ENCODE measurements at places on chromosomes 2 and 18.

DNA sequence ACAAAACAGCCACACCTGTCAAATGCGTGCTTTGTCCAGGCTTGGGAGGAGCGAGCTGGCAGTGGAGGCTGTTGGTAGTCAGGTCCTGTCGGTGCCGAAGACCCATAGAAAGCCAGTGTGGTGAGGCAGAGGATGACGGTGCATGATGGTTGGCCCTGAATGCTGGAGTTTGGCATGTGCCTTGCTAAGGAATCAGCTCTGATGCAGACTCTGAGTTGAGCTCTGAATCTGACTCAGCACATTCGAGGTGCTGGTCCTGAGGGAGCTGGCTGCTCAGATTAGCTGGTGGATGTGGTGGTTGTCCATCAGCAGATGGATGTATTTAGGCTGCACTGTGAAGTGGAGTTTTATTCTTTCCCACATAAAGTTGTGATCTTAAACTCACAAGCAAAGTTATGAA, 111.3 kb downstream of the ARHGEF4 start:
- no peak for DNase-seq

DNA sequence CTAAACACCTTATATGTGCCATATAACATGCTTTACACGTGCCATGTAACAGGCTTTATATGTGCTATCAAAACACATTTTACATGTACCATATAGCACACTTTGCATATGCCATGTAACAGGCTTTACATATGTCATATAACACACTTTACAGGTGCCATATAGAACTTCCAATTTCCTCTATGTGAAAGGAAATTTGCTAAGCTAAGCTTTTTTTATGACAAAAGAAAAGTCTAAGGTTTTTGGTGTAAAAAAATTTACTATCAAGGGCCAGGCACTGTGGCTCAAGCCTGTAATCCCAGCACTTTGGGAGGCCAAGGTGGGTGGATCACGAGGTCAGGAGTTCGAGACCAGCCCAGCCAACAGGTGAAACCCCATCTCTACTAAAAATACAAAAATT, 136.5 kb downstream of the AKAIN1 start:
- DNase-seq = no peak

GRCh38 chr2:207086136-207086535, 79.6 kb downstream of the KLF7 start:
- DNase-seq = no peak

DNA sequence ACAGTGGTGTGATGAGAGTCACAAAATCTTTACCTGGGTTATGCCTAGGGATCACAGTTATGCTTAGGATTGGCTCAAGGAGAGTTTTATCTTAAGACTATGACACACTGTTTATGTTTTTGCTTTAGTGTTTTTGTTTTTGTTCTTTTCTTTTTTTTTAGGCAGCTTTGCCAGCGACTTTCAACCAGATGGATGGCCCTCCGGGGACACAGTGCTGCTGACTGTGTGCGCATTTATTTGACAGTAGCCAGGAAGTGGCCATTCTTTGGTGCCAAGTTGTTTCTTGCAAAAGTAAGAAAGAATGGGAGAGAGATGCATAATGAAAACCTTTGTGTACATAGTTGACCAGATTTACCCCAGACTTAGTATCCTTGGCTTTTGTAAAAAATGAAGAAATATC, 15.1 kb upstream of the DYNC2LI1 start:
- no peak for DNase-seq

DNA sequence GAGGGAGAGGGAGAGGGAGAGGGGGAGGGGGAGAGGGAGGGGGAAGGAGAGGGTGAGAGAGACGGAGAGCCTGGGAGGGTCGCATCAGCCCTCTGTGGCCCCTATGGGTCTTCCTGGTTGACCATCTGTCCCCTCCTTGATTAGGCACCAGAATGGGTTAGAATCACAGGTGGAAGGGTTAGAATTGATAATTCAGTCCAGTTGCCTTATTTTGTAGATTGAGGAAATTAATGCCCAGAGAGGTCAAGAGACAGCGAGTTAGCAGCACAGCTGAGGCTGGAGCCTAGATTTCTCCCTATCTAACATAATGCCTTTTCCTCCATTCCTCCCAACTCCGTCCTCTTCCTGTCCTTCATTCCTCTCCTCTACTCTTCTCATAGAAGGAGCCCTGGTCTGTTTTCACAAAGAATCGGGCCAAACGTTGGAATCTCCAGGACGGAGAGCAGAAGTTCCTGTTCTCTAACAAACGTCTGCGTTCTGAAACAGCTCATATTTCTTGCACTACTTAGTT, 338 bp upstream of the THUMPD2 start:
- no peak for DNase-seq

DNA sequence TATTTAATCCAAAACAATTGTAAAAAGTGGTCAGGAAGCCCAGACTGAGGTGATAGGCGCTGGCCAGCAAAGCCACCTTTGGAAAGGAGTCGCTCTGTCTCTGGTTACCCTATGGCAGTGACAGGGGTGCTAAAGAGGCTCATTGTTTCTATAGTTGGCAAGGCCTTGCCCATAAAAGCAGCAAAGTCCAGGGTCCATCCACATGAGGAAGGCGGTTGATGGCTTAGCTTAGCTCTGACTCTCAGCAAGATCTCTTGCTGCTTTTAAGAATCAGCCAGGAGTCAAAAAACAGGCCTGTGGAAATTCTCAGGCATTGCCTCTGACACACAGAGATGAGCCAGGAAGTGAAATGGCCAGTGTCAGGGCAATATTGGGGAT, 57.8 kb upstream of the CYP26B1 start:
- DNase-seq = no peak

DNA sequence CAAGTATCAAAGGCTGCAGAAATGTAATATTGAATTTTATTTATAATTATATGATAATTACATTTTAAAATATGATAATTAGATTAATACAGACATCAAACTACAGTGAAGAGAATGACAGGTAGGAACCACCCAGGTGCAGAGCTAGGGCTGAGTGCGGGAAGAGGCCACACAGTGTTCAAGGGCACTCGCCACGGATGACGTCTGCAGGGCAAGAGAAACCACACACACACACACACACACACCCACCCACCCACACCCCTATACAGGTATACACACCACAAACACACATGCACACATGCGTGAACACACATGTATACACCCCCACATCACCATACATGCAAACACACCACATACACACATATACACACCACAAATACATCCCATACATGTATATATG, 41.2 kb downstream of the MBP start:
- DNase-seq = no peak

DNA sequence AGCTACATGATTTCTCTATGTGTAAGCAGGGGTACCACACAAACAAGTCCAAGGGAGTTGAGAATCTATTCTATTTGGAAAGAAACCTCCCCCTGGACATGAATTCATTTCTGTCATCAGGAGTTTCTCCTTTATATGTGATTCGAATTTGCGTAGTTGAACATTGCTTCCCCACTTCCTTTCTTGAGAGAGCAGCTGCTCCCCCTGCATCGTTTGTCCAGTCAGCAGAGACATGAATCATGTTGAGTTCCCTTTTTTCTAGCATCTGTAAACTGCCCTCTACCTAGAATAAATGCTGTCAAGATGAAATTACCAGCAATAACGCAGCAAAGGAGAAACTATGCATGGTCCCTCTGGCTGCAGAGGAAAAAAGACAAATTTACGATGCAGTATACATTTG, 73.8 kb downstream of the KIF5C start:
- no peak for DNase-seq

GRCh38 chr2:43542285-43542933, 53.4 kb downstream of the THADA start:
- DNase-seq = no peak

- no peak for DNase-seq
Measured at GRCh38 chr2:163729636-163730273, 6.1 kb downstream of the FIGN start.

GRCh38 chr2:80269806-80270205, 34.7 kb downstream of the LRRTM1 start:
- no peak for DNase-seq

DNA sequence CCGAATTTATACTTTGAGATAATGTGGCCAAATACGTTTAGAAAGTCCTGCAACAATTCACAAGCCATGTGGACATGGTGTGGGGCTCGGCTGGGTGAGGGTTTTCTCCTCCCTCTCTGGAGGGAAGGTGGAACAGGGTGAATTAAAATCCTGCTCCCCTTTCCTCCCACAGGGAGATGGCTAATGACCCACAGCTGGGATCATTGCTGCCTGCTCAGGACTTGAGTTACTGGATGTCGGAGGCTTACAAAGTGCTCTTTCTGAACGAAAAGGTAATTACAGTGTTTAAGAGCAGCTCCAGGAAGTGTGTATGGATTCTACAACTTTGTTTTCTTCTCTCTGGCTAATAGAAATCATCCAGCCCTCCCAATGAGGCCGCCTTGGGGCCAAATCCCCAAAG, 97.9 kb upstream of the ALKAL2 start:
- DNase-seq = no peak

DNA sequence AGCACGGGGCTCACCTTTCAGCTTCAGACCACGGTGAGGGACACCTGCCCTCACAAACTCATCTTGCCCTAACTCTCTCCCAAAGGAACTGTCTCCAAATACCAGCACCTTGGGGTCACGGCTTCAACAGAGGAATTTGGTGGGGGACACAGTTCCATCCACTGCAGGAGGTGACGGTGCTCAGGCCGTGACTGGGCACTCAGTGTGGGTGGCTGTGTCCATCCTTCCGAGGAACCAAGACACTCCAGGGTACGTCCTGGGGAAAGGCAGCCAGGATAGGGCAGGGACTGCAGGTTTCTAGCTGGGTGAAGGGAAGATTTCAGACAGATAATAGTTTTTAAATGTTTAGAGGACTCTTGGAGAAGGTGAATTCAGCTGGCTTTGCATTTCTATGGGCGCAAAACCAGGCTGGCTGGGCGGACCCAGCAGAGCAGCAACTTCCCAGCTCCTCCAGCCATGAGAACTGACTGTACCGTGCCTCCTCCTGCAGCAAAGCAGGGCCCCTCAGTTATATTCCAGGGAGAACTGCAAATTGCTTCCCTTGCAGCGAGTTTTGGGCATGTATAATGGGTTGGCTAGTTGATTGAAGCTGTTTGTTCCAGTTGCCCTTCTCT, 23.9 kb upstream of the ALLC start:
- DNase-seq = no peak

DNA sequence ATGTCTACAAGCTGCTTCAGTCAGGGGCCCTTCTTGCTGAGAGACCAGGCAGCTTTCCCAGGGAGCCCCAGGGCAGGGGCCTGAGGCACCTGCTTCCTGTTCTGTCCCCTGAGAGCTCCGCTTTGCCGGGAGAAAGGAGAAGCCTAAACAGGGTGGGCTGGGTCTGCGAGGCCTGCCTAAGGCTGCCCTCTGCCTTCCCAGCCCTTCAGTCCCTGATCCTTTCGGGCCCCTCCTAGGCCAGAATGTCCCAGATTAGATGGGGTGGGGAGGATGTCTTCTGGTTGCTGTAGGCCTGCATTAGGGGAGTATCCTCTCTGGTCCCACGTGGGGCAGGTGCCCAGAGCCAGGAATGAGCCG, 72.4 kb downstream of the TGOLN2 start:
- DNase-seq = no peak

DNA sequence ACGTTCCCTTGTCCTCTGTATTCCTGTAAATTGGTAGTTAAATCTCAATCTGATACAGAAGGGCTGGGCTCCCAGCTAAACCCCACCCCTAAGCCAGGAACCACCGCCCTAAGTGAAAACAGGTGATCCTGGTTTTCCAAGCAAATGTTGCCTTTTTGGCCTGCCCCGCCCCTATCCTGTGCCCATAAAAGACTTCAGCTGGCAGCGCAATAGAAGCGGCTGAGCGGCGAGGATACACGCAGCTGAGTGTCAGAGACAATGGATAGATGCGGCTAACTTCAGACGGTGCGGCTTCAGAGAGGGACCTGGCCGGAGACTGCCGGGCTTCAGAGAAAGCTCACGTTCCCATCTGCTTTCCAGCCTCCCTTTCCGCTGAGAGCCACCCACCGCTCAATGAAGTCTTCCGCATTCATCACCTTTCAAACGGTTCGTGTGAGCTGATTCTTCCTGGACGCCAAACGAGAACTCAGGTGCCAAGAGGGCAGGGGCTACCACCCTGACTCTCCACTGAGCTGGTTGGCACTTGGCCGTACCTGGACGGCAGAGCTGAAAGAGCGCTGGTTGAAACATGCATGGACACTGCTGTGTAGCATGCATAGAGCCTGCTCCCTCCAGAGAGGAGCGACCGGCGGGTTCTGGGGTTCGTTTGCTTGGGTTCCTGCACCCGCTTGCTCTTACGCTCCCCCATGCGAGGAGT, 49.5 kb upstream of the POLE4 start:
- no peak for DNase-seq

DNA sequence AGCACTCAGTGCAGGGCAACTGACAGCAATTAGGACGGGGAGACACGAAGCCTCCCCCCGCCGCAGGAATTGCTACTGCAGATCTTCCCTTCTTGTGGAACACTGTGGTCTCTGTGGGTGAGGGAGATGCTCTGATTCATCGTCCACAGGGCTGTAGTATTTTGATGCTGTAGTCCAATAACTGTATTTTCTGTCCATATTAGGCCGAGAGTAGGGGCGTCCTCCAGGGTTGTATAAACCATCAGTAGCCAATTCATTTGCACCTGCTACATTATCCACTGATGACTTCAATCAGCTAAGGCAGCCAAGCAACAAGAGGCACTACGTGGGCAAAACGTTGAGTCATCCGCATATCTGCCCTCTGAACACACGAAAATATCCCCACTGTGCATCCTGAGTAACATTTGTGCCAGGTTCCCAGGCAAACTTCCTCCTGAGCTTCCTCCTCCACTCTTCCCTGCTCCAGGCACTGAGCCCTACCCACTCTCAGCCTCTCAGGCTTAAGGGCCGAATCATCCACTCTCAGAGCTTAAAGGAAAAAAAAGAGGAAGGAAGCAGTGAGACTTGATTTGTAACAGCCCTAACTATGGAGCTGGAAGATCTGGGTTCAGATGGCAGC, 62.1 kb downstream of the LBH start:
- DNase-seq = no peak

- DNase-seq = no peak
Measured at GRCh38 chr2:159551806-159552205, 64.5 kb downstream of the BAZ2B start.

DNA sequence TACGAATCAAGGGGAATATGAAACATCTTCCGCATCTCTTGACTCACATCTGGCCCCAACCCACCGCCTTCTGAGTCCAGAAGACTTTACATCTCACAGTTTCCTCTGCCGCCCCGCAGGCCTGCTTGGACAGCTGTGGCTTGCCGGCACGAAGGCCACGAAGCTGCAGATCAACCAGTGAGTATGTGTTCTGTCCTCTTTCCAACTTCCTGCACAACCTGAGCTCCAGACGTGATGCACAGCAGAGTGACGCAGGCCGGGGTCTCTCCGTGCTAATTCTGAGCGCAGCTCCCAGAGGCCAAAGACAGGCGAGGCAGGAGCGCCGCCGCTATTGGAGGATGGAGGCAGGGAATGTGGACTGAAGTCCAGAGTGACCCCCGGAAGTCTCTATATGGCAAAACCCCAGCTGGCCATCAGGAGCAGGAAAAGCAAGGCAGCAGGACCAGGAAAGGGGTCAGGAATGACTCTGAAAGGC, 93.5 kb downstream of the ZCCHC2 start:
- DNase-seq = no peak

DNA sequence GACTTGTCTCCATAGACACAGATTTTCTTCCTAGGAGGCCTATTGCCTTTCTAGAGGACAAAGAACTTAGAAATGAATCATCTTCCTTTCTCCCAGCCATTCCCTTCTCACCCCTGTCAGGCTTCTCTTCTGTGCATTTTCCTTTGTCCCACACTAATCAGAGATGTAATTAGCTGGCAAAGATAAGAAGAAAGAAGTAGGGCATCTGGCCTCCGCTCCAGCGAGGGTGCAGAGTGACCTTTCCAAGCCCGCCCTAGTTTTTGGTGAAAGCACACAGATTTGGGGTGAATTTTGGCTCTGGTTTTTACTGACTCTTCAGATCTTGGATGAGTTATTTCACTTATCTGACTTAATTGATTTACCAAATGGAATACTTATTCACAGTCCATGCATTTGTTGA, 626.5 kb downstream of the ZEB2 start:
- no peak for DNase-seq
